ENCODE measurements at places on chromosomes 2 and 18. TPM values are rescaled to one million over a fixed set of nuclear protein-coding genes. Genes with fewer than 3 reads are reported as not detected.
A peak's percentile ranks its signal among the peaks of the same experiment; 100 is the strongest.

DNA sequence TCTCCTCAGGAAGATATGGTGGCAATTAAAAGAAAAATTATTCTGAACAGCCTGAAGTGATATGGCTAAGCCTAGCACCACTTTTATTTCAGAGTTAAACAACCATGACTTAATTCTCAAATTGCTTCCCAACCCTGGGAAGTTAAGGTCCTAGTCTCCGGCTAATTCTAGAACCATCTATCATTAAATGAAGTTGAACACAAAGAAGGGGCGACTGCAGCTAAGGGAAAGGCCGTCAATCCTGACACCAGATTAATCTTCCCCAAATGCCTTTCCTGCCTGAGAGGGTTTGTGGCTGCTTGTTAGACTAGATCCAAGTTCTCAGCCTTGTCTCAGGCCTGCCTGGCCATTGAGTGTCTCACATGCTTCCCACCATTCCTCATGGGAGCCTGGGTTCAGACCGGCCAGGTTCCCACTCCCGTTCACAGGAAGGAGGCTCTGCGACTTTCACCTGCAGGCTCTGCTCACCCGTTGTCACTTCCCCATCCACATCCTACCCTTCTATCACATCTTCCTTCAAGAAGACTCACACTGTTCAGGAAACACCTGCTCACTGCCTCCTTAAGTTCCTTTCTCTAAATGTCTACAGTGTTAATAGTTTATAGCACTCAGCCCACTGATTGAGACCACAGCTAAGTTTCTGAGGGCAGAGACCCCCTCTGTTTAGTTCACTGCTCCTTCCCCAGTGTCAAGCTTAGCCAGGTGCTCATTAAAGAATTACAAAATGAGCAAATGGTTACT lies 282.9 kb upstream of the REV1 start:
- DNase-seq = no peak
- no peaks in the 10 kb centered on the region for H3K4me1 ChIP-seq
- no peaks in the 10 kb centered on the region for H3K36me3 ChIP-seq
- H3K27ac ChIP-seq = no peak overlapping the region
- no peak overlapping the region for H3K4me3 ChIP-seq

DNA sequence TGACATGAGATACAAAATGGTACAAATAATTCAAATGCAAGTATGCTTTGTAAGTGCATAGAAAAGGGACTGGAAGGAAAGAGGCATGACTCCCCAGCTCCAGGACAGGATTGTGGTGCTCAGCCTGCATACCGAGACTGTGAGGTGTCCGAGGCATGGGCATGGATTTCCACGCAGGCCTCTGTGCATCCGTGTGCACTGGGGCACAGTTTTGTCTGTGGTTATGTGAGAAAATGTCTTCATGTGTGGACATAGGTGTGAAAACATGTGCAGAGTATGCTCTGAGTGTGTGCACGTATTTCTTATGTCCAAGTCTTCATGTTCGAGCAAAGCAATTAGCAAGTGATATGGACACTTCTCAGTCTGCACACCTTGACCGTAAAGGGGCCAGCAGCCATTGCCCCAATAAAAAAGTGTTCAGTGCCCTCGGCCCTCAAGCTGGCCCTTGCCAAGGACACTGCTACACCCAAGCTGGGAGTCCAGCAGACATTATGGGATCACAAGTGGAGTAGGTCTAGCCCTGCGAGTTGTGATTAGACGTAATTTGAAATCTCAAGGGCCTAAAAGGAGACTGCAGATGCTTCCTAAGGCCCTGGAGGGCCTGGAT lies 120.7 kb downstream of the CYP26B1 start:
- no peaks in the 10 kb centered on the region for H3K36me3 ChIP-seq
- no peak for DNase-seq

DNA sequence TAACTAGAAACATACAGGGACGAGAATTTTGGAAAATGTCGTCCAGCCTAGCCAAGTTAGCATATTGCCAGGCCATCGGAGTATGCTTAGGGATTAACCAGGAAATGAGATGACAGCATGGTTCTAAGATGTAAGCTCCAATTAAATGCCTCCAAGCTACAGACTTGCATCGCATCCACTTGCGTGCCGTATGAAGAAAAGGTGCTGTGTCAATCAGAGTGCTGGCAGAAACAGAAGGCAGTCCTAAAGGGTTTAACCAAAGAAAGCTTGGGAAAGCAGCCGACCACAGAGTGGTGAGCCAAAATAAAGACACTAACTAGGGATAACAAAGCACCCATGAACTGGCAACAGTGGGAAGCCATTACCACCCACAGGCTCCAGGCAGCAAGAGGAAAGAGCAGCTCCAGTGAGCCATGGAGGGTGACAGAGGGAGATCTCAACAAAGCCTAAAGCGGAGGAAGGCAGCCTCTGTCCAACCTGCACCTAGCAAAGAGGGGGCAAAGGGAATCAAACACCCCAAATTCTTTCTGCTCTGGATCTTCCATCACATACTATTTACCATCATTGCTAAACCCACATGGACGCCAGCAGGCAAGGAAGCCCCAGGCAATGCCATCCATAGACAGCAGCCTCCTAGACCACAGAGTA lies 27.6 kb upstream of the SOCS6 start:
- H3K27ac ChIP-seq = no peak overlapping the region
- H3K4me3 ChIP-seq = no peak overlapping the region
- DNase-seq = no peak
- no peaks in the 10 kb centered on the region for H3K36me3 ChIP-seq
- H3K4me1 ChIP-seq = no peaks in the 10 kb centered on the region
- H3K27me3 ChIP-seq = no peaks in the 10 kb centered on the region

DNA sequence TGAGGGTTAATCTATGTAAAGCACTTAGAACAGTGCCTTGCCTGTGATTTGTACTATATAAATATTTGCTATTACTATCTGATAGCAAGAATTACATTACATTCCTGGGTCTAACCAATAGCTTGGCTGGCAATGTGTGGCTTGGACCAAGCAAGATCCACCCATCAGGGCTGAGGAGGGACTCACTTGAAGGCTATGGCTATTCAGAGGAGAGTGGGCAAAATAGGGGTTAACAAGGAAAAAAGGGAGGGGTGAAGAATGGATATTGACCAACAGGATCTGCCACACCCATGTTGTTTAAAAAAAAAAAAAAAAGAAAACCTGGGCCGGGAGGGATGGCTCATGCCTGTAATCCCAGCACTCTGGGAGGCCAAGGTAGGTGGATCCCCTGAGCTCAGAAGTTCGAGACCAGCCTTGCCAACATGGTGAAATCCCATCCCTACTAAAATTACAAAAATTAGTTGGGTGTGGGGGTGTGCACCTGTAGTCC lies 20.0 kb upstream of the TMBIM1 start:
- no peaks in the 10 kb centered on the region for H3K36me3 ChIP-seq
- peak; percentile 90 for DNase-seq
- peak overlapping the region; percentile 85 for H3K27ac ChIP-seq
- peaks cover 7% of the 10 kb centered on the region for H3K4me1 ChIP-seq

DNA sequence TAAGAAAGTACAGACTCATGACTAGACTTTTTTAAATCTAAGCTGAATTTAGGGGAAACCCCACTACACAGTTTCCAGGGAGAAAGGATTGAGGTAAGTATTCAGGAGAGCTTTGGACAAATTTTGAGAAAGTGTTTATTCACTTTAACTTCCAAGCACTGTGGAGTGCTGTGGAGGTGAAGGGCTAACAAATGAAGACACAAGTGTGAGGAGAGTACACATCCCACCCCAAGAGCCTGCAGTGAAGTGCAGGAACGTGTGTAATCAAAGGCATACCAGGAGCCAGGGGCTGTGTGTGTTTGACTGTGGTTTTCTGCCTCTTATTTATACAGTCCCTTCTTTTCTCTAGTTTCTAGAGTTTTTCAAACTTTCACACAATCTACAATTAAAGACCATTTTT lies 118.3 kb downstream of the CMPK2 start:
- no peaks in the 10 kb centered on the region for H3K4me1 ChIP-seq
- no peaks in the 10 kb centered on the region for H3K36me3 ChIP-seq
- H3K27me3 ChIP-seq = no peaks in the 10 kb centered on the region
- DNase-seq = no peak
- H3K4me3 ChIP-seq = no peak overlapping the region

The NT5C1B gene
- total RNA-seq = not detected

The UGT1A10 gene
- total RNA-seq = 0.45 TPM

The CAPN13 gene
- 6.4 TPM for total RNA-seq

The ITGAV gene
- 393 TPM for total RNA-seq
